ENCODE measurements at places on chromosomes 1 and 21.

DNA sequence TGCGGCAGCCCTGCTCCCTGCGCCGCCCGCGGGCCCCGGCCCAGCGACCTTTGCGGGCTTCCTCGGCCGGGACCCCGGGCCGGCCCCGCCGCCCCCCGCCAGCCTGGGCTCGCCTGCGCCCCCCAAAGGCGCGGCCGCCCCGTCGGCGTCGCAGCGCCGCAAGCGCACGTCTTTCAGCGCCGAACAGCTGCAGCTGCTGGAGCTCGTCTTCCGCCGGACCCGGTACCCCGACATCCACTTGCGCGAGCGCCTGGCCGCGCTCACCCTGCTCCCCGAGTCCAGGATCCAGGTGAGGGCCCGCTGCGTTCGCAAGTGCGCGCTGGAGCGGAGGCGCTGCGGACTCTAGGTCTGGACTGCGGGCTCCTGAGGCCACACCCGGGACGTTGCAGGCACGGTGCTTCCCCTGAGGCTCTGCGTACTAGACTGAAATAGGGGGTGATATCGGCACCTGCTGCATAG is 351 bp downstream of the MIXL1 start:
- DNase-seq: no peak

GRCh38 chr21:37435120-37435519 is 68.5 kb downstream of the DYRK1A start:
- DNase-seq: no peak

GRCh38 chr1:29210278-29211085 is 20.3 kb downstream of the MECR start:
- no peak for DNase-seq

- DNase-seq: no peak
These were observed 16.6 kb downstream of the BCAR3 start for GRCh38 chr1:93665015-93665414.

GRCh38 chr1:165486663-165487062 is 41.7 kb upstream of the RXRG start:
- no peak for DNase-seq

DNA sequence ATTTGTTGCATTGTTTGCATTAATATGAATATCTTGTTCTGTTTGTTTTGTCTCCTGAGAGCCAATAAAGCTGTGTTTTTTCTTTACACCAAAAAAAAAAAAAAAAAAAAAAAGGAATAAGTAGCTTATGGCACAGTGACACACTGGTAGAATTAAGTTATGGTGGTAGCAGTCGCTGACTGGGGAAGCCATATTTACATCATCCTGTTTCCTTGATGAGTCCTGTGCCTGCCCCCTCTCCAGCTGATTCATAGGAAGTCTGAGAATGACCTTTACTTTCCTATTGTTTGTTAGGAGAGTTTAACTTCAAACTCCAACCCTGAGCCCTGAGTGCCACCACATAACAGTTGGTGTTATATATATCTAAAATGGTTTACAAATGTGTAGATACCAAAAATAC is 62.2 kb downstream of the OBSCN start:
- DNase-seq: no peak

DNA sequence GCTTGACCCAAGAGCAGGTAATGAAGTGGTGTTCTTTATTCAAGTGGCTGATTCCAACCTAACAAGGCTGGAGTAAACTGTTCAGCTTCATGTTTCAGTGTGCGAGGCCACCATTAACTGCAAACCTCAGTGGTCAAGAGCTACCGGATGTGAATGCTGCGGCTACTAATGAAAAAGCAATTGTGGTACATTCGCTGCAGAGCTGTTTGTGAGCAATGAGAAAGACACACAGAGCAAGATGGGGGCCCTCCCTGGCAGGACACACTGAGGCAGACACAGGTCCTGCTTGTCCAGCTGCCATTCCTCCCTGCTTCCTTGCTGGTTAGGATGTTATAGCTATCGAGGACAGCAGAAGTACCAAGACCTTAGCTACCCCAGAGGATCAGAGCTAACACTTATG is 26.1 kb downstream of the SYF2 start:
- DNase-seq: no peak

GRCh38 chr1:9823693-9823942 is 147 bp downstream of the CLSTN1 start:
- DNase-seq: no peak

GRCh38 chr1:236835491-236835890 is 40.4 kb downstream of the MTR start:
- DNase-seq: no peak

DNA sequence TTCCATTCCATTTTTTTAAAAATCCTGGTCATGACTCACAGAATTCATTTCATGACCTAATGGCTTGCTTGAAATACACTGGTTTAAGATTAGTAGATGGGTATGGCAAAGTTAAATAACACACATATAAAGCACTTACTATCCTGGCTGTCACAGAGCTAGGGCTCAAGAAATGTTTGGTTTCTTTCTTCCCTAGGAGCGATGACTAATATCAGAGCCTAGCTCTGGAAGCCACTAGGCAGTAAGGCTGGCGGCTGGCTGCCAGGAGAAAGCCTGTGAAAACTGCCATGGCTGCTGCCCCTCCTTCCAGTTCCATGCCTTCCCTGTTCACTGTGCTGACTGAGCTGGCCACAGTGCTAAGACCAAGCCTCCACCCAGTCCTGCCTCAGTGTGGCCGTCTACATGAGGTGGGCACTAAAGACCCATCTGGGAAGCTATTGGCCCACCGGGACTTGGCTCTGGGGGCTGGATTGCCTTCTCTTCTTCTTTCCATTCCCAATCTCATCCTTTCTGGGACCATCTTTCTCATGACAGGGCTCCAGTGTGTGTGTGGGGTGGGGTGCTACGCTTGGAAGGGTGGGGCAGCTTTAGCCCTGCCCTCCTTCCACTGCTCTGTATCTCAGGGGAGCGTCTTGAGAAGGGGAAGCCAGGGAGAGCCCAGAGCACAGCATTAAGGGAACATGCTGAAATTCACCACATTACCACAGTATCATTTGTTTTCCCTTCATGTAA is 10.8 kb upstream of the ASCL5 start:
- no peak for DNase-seq

GRCh38 chr21:35190201-35190701 is 141.1 kb upstream of the RUNX1 start:
- no peak for DNase-seq

DNA sequence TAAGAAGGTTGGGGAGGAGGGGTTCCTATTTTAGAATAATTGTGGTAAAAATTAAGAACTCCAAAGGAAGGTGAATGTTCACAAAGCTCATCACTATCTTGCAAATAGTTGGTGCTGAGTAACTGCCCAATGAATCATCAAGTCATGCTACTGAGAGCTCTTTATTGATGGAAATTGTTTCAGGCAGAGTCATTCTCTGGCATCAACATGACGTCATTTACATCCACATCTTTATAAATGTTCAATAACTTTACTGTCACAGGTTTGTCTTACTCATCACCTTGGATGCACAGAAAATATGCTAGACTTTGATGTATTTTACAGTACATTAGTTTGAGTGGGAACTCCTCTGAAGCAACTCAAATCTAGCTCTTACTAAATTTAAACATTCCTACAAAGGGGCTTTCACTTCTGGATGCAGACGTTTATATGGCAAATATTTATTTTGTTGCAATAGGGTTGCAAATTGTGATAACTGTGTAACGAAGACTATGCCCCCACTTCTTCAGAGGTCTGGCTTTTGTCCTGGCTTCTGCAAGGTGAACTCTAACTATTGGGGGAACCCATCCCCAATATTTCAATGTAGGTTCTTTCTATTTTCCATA is 273.7 kb upstream of the AJAP1 start:
- DNase-seq: no peak

DNA sequence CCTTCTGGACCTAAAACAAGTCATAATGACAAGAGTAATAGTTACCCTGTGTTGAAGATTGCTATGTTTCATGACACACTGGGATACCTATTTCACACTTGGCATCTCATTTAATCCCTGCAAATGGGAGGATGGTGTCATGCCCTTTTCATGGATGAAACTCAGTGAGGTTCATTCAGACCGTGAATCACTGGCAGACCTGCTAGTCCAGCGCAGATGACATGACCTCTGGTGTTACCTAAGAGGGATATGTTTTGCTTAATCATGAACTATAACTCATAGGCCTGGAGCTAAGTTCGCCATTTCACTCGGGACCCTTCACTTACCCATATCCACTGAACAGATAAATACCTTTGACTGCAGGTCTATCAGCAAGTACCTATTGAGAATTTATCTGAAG is 286.6 kb upstream of the FMN2 start:
- DNase-seq: no peak

DNA sequence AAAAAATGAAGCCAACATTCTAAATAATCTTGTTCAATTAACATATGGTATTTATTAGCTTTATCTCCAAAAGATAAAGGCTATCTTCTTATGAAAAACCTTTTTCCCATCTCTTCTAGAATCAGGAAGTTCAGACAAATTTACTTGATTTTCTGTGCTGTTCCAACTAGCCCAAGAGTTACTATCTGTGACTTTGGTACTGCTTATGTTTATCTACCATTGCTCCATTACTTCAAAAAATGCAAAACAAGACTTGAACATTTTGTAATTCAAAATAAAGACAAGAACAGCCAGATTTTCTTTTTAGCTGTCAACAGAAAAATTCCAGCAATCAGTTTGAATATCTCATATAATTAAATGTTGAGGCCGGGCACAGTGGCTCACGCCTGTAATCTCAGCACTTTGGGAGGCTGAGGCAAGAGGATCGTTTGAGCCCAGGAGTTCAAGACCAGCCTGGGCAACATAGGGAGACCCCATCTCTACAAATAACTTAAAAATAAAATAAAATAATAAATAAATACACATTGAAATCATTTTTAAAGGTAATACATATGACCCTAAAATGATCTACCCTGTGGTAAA is 188.5 kb downstream of the LTN1 start:
- no peak for DNase-seq

DNA sequence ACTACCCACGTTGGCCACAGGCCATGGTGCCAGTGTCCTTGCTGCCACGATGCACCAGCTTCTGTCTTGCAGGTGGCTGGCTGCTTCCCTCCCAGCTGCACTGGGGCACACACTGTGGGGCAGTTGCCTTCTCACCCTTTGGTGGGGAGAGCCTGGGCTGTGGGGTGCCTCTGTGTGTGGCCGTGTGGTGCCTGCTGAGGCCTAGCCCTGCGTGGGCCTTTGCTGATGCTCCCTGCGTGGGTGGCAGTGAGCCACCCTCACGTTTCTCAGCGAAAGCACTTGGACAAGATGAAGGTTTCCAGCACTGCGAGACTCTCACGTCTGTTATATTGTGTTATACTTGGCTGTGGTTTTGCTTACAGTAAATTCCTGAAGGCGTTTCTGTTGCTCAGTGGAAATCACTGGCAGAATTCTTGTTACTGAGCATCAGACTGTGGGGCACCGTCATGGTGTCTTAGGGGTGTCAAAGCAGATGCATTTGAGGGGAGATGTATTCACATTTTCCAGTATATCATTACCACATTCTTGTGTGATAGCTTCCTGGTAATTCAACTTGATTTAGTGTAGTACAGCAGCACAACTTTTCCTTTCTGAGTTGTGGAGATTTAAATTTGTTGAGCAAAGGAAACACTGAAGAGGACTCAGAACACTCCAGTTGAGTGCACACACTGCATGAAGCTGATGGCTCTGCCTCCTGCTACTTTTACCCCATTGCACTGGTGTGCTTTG is 124.7 kb downstream of the PCBP3 start:
- DNase-seq: no peak

GRCh38 chr1:2799811-2800663 is 1.5 kb downstream of the TTC34 start:
- DNase-seq: no peak

DNA sequence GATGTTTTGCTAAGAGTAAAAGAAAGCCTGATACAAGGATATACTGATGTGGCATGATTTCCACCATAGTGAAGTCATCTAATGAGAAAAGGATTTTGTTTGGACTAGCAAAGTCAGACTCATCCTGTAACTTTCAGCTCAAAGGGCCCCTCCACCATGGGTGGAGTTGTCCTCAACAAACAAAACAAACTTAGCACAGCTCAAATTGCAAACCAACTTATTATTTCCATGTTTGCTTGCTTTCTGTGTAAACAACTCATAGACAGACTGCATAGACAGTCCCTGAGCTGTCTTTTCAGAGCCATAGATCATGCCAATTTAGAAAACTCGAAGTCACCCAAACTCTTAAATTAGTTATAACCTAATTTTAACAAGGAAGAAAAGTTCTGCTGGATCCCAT is 69.4 kb upstream of the VAV3 start:
- no peak for DNase-seq

DNA sequence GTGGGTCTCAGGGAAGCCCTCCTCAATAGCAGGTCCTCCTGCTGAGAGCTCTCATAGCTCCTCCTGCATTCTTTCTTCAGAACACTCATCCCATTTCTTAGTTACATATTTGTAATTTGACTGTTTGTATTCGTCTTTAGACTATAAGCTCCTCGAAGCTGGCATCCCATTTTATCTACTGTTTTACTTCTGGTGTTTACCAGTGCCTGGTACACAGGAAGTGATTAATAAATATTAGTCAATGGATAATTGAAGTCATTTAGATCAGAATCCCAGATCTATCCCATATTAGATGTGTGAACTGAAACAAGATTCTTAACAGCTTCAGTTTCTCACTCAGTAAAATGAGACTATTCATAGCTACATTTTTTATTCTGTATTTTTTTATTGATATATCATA is 88.7 kb downstream of the PLPP3 start:
- no peak for DNase-seq

DNA sequence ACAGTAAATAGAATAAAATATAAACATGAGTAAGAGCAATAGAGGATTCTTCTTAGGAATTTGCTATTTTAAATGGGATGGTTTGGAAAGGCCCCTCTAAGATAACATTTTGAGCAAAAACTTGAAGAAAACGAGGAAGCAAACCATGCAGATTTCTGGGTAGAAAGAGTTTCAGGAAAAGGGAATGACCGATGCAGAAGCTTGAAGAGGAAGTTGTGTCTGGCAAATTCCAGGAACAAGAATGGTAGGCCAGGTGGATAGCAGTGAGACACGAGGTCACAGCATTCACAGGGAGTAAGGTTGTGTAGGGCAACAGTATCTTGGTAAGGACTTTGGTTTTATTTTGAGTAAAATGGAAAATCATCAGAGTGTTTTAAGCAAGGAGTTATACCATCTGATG is 108.9 kb downstream of the PEX14 start:
- no peak for DNase-seq

DNA sequence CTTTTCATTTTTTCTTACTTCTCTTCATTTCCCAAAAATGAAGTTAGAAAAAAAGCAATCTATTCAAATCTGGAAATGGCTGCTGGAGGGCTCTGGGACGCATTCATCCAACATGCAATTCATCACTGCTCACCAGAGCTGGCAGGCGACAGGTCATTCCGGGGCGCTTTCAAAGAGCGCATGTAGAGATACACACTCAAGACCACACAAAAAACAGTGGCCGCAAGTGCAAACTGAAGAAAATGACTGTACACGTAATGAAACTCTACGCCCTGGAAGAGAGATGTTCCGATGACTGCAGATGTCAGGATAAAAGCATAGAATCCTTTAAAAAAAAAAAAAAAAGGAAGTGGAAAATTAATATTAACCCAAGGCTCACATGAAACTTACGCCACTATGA is 15.5 kb downstream of the LBR start:
- DNase-seq: no peak

All from stimulated activated CD8-positive, alpha-beta memory T cell treated with anti-CD3 and anti-CD28 coated beads, Interleukin-2, amount 100 ng/mL, for 1 hour (primary cell).